ENCODE measurements at places on chromosomes 2 and 18. TPM values are rescaled to one million over a fixed set of nuclear protein-coding genes. Genes with fewer than 3 reads are reported as not detected.

DNA sequence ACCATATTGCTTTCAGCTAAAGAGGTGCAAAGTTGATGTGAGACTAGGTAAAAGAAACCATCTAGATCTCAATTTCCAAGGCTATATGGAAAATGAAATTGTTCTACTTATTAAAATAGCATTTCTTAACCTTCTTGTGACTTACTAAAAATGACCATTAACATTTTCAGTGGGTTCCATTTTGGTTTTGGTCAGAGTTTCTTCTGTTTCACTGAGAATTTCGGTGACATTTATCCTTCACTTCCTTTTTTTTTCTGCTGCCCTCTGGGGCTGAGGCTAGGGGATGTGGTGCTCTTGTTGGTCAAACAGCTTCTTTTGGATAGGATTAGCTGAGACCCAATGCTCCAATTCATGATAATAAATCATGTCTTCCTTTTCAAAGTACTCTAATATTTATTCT lies 44.3 kb upstream of the REL start:
- no peak overlapping the region for H3K27ac ChIP-seq
- H3K36me3 ChIP-seq, result no peaks in the 10 kb centered on the region
- H3K4me3 ChIP-seq, result no peak overlapping the region
- H3K4me1 ChIP-seq, result no peaks in the 10 kb centered on the region
- H3K27me3 ChIP-seq, result no peaks in the 10 kb centered on the region
- DNase-seq, result no peak

- H3K4me3 ChIP-seq, result no peak overlapping the region
- no peaks in the 10 kb centered on the region for H3K36me3 ChIP-seq
- H3K4me1 ChIP-seq, result no peaks in the 10 kb centered on the region
Observed at GRCh38 chr2:34723683-34724082, 1124.6 kb upstream of the FAM98A start.

DNA sequence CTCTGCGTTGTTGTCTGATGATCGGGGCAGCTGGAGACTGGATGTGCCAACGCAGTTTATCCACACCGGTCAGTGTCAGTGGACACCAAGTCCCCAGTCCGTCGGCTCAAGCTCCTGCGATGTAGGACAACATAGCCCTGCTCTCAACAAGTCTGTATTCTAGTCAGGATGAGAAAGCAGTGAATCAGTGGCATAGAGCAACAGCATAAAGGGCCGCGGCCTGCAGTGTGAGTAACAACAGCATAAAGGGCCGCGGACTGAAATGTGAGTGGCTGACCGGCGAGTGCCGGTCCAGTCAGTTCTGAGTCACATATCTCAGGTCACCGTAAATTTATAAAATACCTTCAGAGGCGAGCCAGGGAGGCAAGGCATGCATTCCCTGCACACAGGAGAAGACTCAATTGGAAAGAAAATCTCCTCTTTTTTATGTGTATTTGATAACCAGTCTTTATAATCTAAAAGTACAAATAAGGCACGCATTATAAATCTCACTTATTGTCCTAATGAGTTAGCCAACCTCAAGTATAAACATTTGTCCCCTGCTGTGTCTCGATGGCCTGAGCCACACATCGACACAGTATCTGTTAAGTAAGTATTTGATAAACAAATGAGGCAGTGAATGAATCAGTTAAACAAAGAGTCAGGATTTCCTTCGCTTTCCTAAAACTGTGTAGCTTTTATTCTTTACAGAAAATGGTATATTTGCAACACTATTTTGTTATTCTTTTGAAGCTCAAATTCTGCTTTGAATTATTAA lies 33.8 kb upstream of the NFATC1 start:
- H3K4me1 ChIP-seq, result no peaks in the 10 kb centered on the region
- no peaks in the 10 kb centered on the region for H3K27me3 ChIP-seq
- no peak for DNase-seq
- H3K4me3 ChIP-seq, result no peak overlapping the region
- H3K27ac ChIP-seq, result no peak overlapping the region
- no peaks in the 10 kb centered on the region for H3K36me3 ChIP-seq

KCNJ3 gene
- 0.62 TPM for total RNA-seq

All from colonic mucosa (tissue), 4 donors.